ENCODE measurements at places on chromosomes 12 and 14.

- H3K4me1 ChIP-seq, result no peaks in the 10 kb centered on the region
- DNase-seq, result no peak
- H3K27me3 ChIP-seq, result no peaks in the 10 kb centered on the region
- no peaks in the 10 kb centered on the region for H3K36me3 ChIP-seq
- no peak overlapping the region for H3K27ac ChIP-seq
These were observed 2.9 kb upstream of the SMOC1 start for GRCh38 chr14:69876221-69876847.

GRCh38 chr14:90336985-90337384 is 5.2 kb upstream of the NRDE2 start:
- H3K4me3 ChIP-seq, result no peak overlapping the region
- H3K4me1 ChIP-seq, result no peaks in the 10 kb centered on the region
- DNase-seq, result no peak
- H3K27me3 ChIP-seq, result no peaks in the 10 kb centered on the region
- H3K36me3 ChIP-seq, result no peaks in the 10 kb centered on the region

GRCh38 chr12:82930301-82930700 is 243.6 kb downstream of the TMTC2 start:
- no peaks in the 10 kb centered on the region for H3K4me1 ChIP-seq
- no peaks in the 10 kb centered on the region for H3K36me3 ChIP-seq
- no peaks in the 10 kb centered on the region for H3K27me3 ChIP-seq

- no peak for DNase-seq
- H3K27me3 ChIP-seq, result no peaks in the 10 kb centered on the region
- H3K4me3 ChIP-seq, result no peak overlapping the region
- no peaks in the 10 kb centered on the region for H3K4me1 ChIP-seq
These were observed 22.4 kb upstream of the EIF2B2 start for GRCh38 chr14:74980398-74980730.

- H3K27ac ChIP-seq, result no peak overlapping the region
- H3K36me3 ChIP-seq, result no peaks in the 10 kb centered on the region
- no peaks in the 10 kb centered on the region for H3K27me3 ChIP-seq
- H3K4me1 ChIP-seq, result peaks cover 84% of the 10 kb centered on the region
These were observed 7.8 kb downstream of the CTDSP2 start for GRCh38 chr12:57838594-57839302.

DNA sequence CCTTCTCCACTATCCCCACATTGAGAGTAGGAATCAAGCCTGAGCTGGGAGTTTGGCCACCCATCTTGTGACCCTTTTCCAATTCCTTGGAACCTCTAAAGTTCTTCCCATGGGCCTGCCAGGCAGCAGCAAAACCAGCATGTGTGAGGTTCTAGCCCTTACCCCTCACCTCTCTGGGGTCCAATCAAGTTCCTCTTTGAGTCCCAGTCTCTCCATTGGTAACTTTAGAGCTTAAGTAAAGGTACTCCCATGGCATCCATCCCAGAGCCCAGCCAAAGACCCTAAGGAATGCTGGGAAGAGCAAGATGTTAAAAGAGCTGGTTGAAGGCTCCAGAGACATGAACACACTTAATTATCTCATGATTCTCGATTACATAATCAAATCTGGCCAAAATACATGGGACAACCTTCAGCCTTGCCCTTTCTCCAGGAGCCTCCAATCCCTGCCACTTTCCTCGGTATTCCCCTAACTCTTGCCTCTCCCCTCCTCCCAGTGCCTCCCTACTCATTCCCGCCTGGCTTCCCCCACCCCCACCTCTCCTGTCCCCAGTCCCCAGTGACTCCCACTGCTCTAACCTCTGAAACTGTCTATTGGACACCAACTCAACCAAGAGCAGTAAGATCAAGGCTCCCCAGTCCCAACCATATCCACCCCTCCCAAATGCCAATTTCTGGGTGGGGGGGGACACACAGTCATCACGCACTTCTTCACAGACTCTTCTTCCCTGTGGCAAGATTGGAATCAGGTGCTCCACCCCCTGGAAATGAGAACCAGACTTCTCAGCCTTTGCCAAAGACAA is 4.8 kb upstream of the TNS2 start:
- DNase-seq, result no peak
- peaks cover 5% of the 10 kb centered on the region for H3K36me3 ChIP-seq
- peak overlapping the region; percentile 96 for H3K27ac ChIP-seq
- no peak overlapping the region for H3K4me3 ChIP-seq

DNA sequence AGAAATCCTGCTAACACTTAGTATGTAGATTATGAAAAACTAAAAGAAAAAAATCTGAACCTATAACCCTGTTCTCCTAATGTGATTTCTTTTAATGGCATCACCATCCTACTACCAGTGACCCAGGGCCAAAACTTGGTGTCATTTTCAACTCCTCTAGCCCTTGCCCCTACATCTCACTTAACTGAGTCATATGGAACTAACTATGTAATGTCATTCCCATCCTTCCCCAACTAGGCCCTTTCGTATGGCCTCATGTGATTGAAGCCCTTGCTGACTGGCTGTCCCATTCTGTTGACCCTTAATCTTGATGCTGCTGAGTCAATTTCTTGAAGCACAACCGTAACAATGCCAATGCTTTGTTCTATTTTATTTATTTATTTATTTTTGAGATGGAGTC is 7.6 kb downstream of the DMAC2L start:
- no peak overlapping the region for H3K27ac ChIP-seq
- no peaks in the 10 kb centered on the region for H3K27me3 ChIP-seq

GRCh38 chr12:507391-507796 is 47.7 kb downstream of the B4GALNT3 start:
- DNase-seq, result no peak
- H3K36me3 ChIP-seq, result no peaks in the 10 kb centered on the region
- H3K27ac ChIP-seq, result no peak overlapping the region
- H3K4me3 ChIP-seq, result no peak overlapping the region
- H3K4me1 ChIP-seq, result no peaks in the 10 kb centered on the region
- H3K27me3 ChIP-seq, result no peaks in the 10 kb centered on the region

DNA sequence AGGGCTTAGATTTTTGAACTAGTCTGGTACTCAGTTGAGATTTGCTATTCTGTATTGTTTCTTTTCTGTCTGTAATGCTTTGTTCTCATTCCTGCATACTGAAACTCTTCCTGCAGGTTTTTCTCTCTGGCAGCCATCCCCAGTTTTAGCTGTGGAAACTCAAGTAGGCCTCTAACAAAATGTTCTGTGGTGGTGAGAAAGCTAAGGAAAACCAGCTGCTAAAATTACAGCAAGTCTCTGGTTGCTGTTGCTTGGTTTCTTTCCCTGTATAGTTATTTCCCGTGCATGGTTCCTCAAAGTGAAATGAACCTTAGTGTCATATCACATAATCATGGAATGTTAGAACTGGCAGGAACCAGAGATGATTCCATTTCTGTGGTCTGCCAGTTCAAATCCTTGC is 442.5 kb downstream of the NRXN3 start:
- DNase-seq, result no peak
- no peaks in the 10 kb centered on the region for H3K36me3 ChIP-seq
- H3K4me3 ChIP-seq, result no peak overlapping the region
- no peaks in the 10 kb centered on the region for H3K27me3 ChIP-seq

- no peaks in the 10 kb centered on the region for H3K27me3 ChIP-seq
- no peak overlapping the region for H3K27ac ChIP-seq
- DNase-seq, result no peak
- H3K36me3 ChIP-seq, result no peaks in the 10 kb centered on the region
These were observed 3.3 kb upstream of the PRKAB1 start for GRCh38 chr12:119664642-119665041.

DNA sequence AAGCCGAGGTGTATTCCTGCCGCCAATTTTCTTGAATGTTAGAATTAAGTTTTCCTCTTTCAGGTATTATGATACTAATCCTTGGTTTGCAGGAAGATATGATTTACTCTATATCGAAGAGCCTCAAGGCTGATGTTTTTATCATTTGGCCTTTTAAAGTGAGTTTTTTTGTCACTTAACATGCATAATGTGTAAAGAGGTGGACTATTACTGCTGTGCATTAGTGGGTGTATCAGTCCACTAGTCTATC is 11.1 kb upstream of the TMPO start:
- H3K4me3 ChIP-seq, result peak overlapping the region; percentile 27
- peak overlapping the region; percentile 98 for H3K27ac ChIP-seq
- no peaks in the 10 kb centered on the region for H3K36me3 ChIP-seq
- H3K27me3 ChIP-seq, result no peaks in the 10 kb centered on the region

- DNase-seq, result no peak
- no peak overlapping the region for H3K4me3 ChIP-seq
- peaks cover 73% of the 10 kb centered on the region for H3K4me1 ChIP-seq
- H3K27me3 ChIP-seq, result no peaks in the 10 kb centered on the region
These were observed 8.1 kb downstream of the VPS37B start for GRCh38 chr12:122887819-122888212.

GRCh38 chr12:101474711-101475386 is at the start of gene SPIC:
TSS of gene SPIC (plus strand) at chr12:101475336. CDS start at chr12:101476905, 1,569 bp downstream.
- H3K27ac ChIP-seq, result no peak within 1 kb of the TSS
- no peaks in the 10 kb centered on the region for H3K36me3 ChIP-seq
- no peak for DNase-seq
- H3K4me1 ChIP-seq, result no peaks in the 10 kb centered on the region
- H3K4me3 ChIP-seq, result no peak within 1 kb of the TSS

Data from pancreas (tissue), 10 donors.